ENCODE measurements at places on chromosomes 12 and 14.

- peak; percentile 34 for DNase-seq
Observed at GRCh38 chr12:7915661-7916403, 20.2 kb downstream of the SLC2A3 start.

GRCh38 chr14:34496679-34497513 is 34.9 kb upstream of the SPTSSA start:
- no peak for DNase-seq

DNA sequence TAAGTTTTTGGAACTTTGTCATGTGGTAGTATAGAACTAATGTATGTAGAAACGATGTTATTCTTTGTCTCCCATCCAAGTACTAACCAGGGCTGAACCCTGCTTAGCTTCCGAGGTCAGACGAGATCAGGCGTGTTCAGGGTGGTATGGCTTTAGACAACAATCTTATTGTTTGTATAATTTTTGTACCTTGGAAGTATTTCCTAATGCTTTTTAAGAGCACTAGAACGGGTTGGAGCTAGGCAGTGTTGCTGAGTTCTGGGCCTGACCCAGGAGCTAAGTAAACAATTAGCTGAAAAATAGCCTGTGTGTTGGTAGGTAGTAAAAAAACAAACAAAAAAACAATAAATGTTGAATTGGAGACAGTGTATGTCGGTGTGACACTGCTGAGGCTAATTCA is 244.3 kb downstream of the EMP1 start:
- DNase-seq: no peak

DNA sequence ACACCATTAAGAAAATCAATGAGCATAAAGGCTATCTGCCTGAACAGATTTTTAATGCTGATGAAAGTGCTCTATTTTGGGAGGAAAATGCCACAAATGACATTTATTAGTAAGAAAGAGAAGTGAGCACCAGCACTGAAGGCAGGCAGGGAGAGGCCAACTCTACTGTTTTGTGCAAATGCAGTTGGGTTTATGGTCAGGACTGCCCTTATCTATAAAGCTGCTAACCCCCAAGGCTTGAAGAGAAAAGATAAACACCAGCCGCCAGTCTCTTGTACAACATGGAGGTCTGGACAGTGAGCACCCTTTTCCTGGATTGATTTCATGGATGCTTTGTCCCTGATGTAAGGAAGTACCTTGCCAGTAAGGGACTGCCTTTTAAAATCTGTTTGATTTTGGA is 246.8 kb upstream of the SFSWAP start:
- peak; percentile 56 for DNase-seq

GRCh38 chr14:33962016-33962415 is 11.1 kb upstream of the EGLN3 start:
- no peak for DNase-seq

GRCh38 chr12:100399095-100399494 is 42.2 kb downstream of the SLC17A8 start:
- no peak for DNase-seq

DNA sequence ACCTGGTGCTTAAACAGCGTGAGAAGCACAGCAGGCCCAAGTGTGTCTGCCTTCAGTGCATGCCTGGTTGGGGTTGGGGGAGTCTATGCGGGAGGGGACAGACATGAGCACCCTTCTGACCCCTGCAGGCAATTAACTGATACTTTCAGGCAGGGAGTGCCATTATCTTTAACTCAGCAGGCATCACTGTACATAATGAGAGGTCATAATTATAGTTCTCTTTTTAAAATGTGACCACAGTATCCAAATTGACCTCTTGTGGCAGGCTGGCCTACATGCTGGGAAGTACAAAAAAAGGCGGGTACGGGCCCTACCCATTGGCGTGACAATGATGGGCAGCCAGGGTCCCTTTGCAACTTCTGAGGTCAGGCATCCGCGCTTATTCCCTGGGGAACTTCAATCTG is 209.1 kb downstream of the FOXN3 start:
- DNase-seq: peak; percentile 30

- DNase-seq: no peak
Observed at GRCh38 chr14:66974397-66975025, 214.7 kb upstream of the GARIN2 start.

GRCh38 chr12:67141296-67142018 is 127.7 kb upstream of the CAND1 start:
- no peak for DNase-seq

DNA sequence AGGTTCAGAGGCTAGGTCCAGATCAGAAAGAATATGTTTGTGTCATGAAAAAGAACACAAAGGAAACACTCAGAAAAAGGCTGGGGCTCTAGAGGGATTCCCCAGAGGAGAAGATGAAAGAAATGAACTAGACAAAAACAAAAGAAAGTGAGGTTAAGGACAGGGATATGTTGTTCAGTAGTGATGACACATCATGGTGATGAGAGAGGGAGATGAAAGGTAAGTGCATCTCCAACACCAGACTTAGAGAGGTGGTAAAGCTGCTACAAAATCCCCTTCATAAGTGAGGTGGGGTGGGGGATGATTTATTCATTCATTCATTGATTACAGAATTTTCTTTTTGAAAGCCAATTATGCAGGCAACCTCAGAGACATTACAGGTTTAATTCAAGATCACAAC is 19.6 kb upstream of the SLC8A3 start:
- DNase-seq: no peak

DNA sequence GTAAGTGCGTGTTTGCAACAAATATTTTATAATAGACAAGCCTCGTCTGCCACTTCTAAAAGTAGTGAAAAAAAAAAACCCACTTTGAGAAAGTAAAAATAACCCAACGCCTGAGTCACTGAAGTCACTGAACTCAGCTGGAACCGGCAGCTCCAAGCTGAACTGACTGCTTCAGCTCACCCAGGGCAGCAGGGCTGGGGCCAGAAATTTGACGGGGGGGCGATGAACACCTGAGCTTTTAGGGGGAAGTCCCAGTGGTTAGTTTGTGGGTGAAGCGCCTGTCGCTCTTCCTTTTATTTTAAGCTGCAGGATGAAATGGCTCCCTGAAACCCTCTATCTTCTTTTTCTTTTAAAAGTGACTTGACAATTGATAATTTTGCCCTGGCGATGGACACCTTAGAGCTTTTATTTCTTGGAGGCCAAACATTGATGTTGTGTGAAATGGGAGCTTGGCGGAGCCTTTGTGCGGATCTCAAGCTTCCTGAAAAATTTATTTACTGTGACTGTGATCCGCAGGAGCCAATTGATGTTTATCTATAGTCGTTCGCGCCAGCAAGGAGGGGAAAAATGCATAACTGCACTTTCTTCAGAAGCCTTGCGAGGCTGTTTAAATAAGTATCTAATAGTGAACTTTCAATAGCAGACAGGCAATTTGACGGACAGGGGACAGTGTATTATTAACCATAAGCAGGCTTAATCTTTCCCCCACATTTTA is 173.2 kb upstream of the MYL2 start:
- DNase-seq: no peak

DNA sequence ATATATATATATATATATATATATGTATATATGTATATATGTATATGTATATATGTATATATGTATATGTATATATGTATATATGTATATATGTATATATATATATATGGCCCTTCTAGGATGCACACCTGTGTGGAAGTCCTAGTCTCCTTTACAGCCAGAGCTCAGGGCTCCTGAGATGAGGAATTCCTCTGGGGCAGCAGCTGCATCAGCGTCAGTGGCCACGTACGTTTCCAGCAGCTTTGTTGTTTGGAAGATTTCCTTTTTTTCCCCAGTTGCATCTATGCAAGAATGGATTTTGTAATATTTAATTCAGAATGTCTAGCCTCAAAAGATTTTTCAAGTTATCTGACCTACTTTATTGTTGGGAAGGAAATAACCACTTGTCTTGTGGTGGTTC is 68.6 kb downstream of the TNFAIP2 start:
- no peak for DNase-seq

GRCh38 chr12:123723765-123724164 is 11.6 kb downstream of the ATP6V0A2 start:
- DNase-seq: no peak

DNA sequence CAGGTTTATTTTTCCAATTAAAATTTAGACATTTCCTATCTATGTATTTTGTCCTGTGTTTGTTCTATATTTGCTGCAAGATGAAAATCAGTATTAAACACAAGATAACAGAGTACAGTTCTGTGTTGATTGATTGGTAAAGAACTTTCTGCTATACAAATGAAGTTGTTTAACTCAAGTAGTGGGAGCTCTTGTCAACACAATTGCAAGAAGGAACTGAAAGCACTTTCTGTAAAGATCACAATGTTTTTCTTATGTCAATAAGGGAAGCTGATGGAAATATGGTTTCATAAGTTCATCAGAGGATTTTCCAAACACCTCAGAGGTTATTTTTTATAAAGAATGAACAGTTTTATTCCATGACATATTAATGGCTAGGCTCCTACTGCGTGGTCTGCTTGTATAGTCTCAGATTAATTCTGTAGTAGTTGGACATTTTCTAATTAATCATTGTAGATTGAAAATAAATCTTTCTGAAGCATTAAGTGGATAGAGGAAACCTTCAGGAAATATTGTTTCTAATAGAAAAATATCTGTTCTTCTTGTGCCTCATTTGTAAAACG is 379.5 kb downstream of the LRFN5 start:
- no peak for DNase-seq

DNA sequence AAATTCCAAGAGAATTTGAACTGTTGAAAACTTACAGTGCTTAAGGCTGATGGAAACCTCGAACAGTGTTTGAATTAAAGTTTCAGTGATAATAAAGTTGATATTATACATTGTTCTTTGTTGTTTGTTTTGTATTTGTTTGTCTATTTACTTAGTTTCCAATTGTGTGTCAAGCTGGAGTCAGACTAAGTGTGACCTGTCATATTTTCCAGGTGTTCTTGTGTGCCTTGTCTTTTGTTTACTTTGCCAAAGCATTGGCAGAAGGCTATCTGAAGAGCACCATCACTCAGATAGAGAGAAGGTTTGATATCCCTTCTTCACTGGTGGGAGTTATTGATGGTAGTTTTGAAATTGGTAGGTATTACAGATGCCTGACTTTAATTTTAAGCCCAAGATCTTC is 6.0 kb downstream of the SLCO1C1 start:
- DNase-seq: no peak

DNA sequence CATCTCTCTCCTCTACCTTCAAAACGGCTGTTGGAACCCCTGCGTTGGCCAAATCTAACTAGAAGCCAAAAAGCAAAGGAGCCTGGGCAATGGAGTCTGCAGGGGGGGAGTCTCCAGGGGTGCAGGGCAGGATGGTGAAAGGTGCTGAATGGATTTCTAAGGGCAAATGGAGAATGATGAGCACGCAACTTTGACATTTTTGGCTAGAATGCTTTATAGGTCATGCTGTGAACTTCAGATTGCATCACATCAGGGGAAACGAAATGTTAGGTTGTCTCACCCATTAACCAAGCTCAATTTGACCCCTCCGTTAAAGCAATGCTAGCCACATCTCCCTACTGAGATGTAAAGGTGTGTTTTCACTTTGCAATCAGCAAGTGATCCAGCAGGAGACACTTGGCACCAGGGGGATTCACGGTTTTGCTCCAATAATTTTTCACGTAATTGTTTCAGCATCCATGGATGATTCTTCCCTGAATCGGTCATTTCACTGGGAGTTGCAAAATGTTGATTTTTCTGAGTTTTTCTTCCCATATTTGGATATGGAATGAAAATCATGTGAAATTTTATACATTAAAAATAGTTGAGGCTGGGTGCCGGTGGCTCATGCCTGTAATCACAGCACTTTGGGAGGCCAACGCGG is 78.0 kb upstream of the MDM1 start:
- no peak for DNase-seq

- DNase-seq: no peak
Observed at GRCh38 chr12:3929875-3930615, 56.8 kb upstream of the PARP11 start.

GRCh38 chr12:49673446-49674317 is 33.5 kb downstream of the FMNL3 start:
- peak; percentile 86 for DNase-seq

GRCh38 chr12:87092421-87092820 is 836.2 kb upstream of the MGAT4C start:
- no peak for DNase-seq

GRCh38 chr12:15526033-15526432 is 203.7 kb downstream of the PTPRO start:
- DNase-seq: no peak

DNA sequence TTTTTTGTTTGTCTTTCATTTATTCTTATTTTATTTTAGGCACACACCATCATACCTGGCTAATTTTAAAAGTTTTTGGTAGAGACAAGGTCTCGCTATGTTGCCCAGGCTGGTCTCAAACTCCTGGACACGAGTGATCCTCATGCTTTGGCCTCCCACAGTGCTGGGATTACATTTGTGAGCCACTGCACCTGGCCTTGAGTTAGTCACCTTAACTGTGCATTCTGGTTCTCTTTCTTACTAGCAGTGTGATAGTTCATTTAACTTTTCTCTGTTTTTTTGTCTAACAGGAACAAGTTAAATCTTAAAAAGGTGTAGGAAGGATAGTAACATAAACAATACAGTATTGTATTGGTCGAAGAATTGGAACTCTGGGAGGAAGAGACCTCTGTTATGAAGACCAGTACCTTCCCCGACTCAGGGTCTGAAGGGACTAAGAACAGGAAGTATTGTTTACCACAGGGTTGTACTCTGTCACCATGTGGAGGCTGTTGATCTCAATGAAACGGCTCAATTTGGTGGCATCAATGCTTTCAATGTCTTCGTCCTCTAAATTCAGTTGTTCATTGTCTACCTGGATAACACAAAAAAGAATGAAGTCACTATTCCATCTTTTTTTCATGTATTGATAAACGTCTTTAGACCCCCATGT is 17.7 kb downstream of the ERP27 start:
- peak; percentile 30 for DNase-seq

DNA sequence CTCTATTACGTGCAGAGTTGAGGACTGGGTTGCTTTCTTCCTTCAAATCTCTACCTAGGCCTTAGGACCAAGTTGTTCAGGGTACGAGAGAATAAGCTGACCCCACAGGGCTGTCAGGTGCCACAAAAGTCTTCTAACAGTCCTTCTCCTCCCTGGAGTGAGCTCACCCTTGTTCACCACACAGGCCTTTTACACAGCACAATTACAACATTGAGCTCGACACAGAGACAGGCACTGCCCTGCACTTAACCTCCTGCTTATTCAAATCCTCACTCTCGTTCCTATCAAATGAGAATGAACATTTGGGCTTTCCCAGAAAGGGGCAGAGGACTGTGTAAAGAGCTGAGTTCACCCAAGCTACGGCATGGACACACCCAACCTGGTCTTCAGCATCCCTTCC is 2.4 kb downstream of the GALNT6 start:
- DNase-seq: peak; percentile 17

Measured in hematopoietic multipotent progenitor cell treated with erythropoietin and hydrocortisone succinate and interleukin-3 and kit ligand, for 8 days (in vitro differentiated cells).